Stimulated activated CD4-positive, alpha-beta T cell treated with anti-CD3 and anti-CD28 coated beads, Interleukin-15, amount 100 ng/mL, for 48 hours (primary cell): ENCODE measurements at places on chromosomes 7 and 10.

DNA sequence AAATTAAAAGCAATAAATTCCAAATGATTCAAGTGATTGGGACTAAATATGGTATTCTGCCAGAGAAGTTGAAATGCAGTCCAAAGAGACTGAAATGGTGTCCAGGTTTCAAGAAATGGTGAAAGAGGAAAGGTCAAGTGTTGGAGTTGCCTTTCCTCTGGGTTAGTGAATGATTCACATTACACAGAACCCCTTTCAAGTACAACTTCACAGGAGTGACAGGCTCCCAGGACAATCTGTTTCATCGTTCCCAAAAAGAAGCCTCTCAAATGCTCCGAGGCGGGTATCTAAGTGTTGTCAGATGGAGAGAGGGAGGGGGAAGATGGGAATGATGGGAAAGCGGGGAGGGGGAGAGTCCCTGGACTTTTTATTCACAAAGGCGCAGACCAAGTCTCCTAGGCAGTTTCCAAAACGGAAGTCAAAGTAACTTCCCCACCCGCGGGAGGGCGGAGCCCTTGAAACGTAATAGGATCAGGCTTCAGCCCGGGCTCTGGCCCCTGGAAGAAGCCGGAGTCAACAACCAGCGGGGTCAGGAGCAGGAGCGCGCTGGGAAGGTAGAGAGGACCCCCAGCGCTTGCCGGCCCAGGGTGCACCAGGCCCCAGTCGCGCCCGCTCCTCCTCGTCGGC, 754 bp downstream of the SLC25A13 start:
- peak; percentile 43 for DNase-seq

- DNase-seq: no peak
These were observed 135.7 kb upstream of the TMEM229A start for GRCh38 chr7:124168616-124169015.

GRCh38 chr10:104331208-104331838, 6.9 kb downstream of the ITPRIP start:
- no peak for DNase-seq

DNA sequence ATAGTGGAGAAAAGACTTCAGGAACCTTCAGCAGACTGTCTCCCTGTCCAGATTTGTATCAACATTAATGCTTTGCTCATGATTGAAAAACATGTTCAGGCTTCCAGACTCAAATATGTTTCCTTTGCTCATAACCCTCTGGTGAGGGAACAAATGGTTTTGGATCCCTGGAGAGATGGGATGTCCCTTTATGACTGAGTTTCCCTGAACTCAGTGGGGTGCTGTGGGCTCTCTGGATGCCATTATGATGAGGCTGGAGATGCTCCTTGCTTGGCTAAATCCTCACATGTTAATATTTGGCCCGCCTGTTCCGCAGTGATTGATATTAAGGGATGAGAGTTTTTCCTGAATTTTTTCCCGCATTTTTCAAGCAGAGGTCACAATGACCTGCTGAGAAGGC, 749.4 kb downstream of the SUGCT start:
- DNase-seq: no peak

- no peak for DNase-seq
These were observed 803.2 kb downstream of the PHTF2 start for GRCh38 chr7:78601728-78602127.

DNA sequence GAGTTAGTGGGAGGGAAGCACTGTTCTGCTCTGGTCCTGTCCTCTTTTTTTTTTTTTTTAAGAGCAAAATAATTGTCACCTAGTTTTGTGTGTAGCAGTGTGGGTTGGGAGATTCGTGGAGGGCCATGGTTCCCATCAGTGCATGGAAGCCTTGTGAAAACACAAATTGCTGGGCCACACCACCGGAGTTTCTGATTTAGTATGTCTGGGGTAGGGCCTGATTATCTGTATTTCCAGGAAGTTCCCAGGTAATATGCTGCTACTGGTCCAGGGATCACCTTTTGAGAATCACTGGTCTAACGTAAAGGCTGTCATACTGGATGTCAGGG, 191.3 kb downstream of the GATA3 start:
- DNase-seq: no peak

DNA sequence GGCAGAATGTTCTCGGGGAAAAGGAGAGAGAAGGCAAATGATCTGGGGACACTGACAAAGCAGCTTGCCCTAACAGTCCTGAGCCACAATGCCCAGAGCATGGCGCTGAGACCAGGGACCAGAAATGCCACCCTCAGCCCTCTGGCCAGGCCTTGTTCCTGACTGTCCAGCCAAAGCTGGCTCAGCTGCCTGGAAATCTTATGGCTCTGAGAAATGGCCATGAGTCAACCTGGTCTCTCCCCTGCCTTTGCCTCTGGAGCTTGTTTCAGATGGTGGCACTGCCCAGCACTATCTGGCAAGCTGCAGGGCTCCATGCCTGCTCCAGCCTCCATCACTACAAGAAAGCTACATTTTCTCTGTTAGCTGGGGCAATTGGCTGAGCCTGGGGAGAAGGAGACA, 90.5 kb upstream of the PLXNA4 start:
- no peak for DNase-seq

DNA sequence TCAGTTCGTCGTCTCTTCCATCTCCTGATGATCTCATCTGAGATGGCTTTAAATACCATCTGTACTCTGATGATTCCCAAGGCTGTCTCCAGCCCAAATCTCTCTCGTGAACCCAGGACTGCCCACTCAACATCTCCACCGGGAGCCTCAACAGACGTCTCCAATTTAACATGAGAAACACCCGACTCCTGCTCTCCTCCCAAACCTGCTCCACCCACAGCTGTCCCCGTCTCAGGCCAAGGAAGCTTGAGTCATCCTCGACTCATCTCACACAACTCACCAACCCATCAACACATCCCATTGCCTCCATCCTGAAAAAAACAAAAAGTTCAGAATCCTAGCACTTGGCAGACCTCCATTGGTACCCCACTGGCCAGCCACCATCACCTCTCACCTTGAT, 29.7 kb upstream of the CALN1 start:
- no peak for DNase-seq
